ENCODE measurements at places on chromosomes 2 and 18.

GRCh38 chr2:10438688-10439087 is 9.4 kb downstream of the ODC1 start:
- H3K4me1 ChIP-seq, result peaks cover 17% of the 10 kb centered on the region
- peaks cover 41% of the 10 kb centered on the region for H3K36me3 ChIP-seq
- H3K27ac ChIP-seq, result no peak overlapping the region
- H3K4me3 ChIP-seq, result no peak overlapping the region
- DNase-seq, result no peak
- peaks cover 2% of the 10 kb centered on the region for H3K27me3 ChIP-seq

DNA sequence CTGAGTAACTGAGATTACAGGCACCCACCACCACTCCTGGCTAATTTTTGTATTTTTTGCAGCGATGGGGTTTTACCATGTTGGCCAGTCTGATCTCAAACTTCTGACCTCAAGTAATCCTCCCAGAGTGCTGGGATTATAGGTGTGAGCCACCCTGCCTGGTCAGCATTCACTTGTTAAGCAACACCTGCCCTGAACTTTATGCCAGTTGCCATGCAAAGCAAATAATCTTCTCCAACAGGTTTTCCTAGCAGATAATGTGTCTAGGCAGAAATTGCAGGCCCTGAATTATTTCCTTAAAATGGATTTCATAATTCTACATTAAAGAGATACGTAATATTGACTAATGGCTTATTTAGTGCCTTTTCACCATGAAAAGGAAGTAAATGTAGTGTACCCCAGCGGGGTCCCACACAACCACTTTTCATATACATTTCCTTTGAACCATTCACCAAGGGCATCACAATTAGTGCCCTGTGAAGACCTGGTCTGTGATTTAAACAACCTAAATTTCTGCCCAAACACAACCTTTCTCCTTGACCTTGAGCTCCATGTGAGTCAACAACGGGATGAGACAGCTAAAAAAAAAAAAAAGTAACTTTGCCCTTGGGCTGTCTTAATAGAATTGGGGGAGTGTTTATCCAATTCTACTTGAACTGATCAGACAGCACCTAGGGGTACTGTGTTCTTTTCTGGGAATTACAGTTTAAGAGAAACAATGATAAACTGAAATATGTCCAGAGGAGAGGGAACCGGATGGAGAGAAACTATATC is 41.6 kb downstream of the EEF1B2 start:
- peaks cover 4% of the 10 kb centered on the region for H3K27me3 ChIP-seq
- H3K36me3 ChIP-seq, result no peaks in the 10 kb centered on the region
- no peak for DNase-seq
- no peaks in the 10 kb centered on the region for H3K4me1 ChIP-seq

GRCh38 chr2:135899567-135899966 is 23.3 kb upstream of the MCM6 start:
- H3K4me1 ChIP-seq, result peaks cover 4% of the 10 kb centered on the region
- no peak overlapping the region for H3K4me3 ChIP-seq
- no peak for DNase-seq
- H3K36me3 ChIP-seq, result peaks cover 12% of the 10 kb centered on the region

DNA sequence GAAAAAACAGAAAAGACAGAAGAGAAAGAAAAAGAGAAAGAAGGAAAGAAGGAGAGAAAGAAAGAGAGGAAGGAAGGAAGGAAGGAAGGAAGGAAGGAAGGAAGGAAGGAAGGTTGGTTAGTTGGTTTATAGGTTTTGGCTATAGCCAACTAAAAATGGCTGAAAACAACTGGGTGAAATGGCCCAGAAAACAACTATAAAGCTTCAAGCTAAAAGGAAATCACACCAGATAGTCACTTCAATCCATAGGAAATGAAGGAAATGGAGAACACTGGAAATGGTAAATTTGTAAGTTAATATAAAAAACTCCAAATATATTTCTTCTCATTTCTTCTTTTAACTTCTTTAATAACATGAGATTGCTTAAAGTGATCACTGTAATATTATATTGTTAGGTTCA is 118.5 kb downstream of the FBXO15 start:
- H3K27me3 ChIP-seq, result peaks cover 3% of the 10 kb centered on the region
- H3K4me1 ChIP-seq, result no peaks in the 10 kb centered on the region
- no peak overlapping the region for H3K27ac ChIP-seq
- H3K4me3 ChIP-seq, result no peak overlapping the region

GRCh38 chr2:5851410-5851809 is 159.2 kb downstream of the SOX11 start:
- no peaks in the 10 kb centered on the region for H3K4me1 ChIP-seq
- no peaks in the 10 kb centered on the region for H3K36me3 ChIP-seq
- no peak overlapping the region for H3K4me3 ChIP-seq
- DNase-seq, result no peak

Data from activated T-helper 1 cell treated with anti-CD3 and anti-CD28 coated beads, Interleukin-12 subunit alpha, Interleukin-12 subunit beta, Interleukin-2, Interleukin-4 antibody, amounts not matched to agents 30 ng/mL and 10 ng/mL and 1 ng/mL, durations not matched to agents 14 hours and 24 hours and 36 hours (primary cell).